ENCODE measurements at places on chromosomes 4 and X.

DNA sequence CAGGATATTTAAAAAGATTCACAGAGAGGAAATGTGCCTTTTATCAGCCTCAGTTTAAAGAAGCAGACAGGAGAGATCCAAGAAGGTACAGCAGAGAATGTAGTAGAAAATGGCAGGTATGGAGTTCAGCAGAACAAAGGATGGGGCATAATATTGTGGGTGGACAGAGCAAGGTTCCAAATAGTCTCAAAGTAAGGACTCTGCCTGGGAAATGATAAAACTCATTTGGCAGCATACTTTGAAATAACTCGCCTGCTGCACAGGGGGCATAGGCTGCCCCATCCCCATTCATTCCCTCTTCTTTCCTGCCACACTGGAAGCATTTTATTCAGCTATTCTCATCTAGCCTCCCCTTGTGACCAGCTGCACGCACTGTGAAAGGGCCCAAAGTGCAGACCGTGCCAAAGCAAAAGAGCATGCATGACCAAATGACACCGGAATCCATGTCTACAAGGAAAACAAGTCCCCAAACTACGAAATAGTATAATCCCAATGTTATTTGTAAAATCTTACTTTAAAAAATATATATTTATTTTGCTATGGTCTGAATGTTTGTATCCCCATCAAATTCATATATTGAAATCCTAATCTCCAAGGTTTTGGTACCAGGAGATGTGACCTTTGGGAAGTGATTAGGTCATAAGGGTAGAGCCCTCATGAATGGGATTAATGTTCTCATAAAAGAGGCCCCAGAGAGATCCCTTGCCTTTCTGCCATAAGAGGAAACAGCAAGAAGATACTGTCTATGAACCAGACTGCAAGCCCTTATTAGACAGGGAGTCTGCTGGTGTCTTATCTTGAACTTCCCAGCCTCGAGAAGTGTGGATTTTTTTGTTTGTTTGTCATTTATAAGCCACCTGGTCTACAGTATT, 77.4 kb upstream of the PRSS48 start:
- no peak for DNase-seq

- no peak for DNase-seq
Observed at GRCh38 chr4:143250617-143251016, 65.9 kb downstream of the USP38 start.

GRCh38 chr4:11130195-11130970, 298.3 kb downstream of the HS3ST1 start:
- DNase-seq, result no peak

DNA sequence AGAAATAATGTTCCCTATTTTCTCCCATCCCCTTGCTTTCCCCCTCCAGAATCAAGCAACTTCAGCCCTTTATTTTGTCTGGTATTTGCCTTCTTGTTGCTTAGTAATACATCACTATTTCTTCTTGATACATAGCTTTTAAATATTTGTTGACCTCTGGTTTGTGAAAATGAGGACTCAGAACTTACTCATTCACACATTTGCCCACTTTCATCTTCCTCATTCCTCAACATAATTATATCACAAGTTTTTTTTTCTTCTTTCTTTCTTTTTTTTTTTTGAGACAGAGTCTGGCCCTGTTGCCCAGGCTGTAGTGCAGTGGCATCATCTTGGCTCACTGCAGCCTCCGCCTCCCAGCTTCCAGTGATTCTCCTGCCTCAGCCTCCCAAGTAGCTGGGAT, 28.9 kb upstream of the NDUFC1 start:
- DNase-seq, result no peak

GRCh38 chr4:144818136-144818535, 172.2 kb downstream of the HHIP start:
- DNase-seq, result no peak

DNA sequence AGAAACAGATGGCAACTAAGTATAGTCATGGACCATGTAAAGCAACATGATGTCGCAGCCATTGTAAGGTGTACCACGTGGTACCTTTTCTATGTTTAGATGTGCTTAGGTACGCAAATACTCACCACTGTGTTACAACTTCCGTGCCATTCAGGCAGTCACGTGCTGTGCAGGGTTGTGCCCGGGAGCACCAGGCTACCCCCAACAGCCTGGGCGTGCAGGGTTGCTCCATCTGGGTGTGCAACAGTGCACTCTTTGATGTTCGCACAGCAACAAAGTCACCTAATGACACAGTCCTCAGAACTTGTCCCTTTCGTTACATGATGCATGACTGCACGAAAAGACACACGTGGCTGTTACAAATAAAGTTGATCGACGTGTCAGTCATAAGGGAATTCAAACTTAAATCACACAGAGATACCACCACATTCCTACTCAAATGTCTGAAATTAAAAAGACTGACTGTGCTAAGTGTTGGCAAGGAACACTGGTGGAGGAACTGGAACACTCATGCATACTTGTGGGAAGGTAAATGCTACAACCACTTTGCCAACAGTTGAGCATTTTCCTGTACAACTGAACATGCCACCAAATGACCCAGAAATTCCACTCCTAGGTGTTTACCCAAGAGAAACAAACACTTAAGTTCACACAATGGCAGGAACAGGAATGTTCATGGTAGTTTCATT, 24.3 kb downstream of the CPLX1 start:
- no peak for DNase-seq

DNA sequence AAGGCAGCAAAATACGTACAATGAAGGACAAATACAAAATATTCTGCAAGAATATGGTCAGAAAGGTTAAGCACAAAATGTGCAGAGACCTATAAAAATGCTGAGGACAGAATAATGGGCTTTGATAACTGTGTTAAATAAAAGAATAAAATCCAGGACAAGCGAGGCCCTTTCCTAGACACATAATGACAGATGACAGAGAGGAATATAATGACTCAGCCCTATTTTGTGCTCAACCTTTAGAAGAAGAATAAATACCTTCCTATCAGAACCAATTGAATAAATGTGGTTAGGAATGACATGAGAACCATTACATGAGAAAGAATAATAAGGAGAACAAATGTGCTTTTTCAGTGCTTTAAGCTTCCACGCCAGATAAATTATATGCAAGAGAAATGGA, 178.0 kb downstream of the TEX13C start:
- DNase-seq, result no peak

DNA sequence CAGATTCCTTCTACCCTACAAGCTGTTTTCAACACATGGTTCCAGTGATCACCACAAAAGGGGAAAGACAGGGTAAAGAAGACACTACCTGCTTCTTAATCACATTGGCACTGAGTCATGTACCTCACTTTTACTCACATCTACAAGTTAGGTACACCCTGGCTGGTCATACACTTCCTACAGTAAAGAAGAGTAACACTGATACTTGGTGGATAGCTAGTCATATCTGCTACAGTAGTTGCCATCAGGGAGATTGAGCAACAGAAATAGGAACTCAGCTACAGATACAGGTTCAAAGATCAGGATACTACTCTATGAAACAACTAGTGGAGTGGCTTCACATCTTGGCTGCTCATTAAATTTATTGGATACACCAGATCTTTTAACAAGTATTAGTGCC, 105.4 kb upstream of the DIAPH2 start:
- DNase-seq, result no peak

DNA sequence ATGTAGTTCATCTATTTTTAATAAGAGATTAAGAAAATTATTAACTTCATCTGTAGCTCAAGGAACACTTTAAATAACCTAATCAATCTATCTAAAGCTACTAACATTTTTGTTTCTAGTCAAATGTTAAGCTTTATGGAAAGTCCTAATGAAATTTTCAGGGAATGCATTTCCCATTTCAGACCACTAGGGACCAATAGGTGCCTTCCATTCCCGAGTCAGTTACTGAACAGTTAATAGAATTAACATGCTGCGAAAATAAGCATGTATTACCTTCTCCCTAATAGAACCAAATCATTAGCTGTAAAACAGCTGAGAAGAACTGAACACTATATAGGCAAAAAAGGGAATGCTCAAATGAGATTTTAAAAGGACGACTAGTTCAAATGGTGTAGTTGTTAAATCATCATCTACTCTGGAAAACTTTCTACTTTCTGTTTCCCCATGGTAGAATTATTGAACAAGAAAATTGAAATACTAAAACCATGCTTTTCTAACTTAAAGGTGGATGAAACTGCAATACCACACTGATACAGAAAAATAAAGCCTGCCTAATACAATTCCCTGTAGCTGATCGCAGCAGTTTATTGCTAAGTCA, 22.5 kb downstream of the STX18 start:
- DNase-seq, result no peak

DNA sequence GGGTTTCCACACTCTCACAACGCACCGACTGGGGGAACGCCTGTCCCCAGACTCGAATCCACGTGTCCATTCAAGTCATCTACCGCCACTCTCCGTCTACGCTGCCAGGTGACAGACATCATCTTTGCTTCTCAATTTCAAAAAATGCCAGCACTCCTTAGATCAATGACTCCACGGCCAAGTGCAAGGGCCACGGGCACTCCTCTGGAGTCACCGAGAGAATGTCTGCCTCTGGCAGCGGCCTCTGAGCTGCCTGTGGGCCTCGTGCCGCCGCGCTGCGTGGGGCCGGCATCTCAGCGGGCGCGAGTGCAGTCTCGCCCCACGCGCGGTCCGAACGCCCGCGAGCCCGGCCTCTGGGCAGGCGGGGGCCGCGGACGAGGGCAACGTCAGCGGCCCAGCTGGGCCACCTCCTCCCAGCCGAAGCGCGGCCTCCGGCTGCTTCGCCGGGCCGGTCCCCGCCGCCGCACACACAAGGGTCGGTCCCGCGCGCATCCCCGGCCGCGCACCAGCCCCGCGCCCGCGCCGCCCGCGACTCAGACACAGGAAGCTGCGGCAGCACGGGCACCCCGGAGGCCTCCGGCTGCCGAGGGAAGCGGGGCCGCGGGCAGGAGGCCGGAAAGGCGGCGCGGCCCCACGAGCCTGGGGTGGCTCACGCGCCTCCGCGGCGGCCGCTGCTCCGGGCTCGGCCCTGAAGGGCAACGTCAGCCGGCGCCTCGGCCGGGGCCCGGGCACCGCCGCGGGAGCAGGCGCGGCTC, 450 bp downstream of the ACSL1 start:
- no peak for DNase-seq

GRCh38 chrX:100995469-100995868, 26.0 kb downstream of the ARL13A start:
- DNase-seq, result no peak

GRCh38 chrX:42602566-42602965, 175.4 kb downstream of the PPP1R2C start:
- no peak for DNase-seq

GRCh38 chr4:123423819-123424218, 27.2 kb downstream of the SPRY1 start:
- no peak for DNase-seq

GRCh38 chrX:125378205-125378604, 58.5 kb downstream of the TEX13C start:
- no peak for DNase-seq

GRCh38 chrX:17495052-17495451, 120.1 kb downstream of the NHS start:
- DNase-seq, result no peak

DNA sequence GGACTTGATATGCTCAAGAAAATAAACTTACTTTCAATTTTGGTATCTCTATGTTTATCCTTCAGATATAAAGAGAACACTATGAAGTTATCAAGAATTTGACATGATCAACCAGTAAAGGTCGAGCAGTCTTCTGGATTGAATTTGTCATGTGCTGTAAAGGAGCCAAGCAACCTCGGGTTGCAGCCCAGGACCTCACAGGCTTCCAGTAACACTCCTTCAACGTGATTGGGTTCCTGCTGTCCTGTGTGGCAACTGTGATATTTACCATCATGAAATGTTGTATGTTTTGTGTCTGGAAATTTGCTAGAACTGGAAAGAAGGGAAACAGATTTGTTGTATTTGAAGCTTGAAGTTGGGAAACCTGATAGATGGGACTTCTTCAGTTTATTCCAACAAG, 52.0 kb upstream of the UGT2B7 start:
- DNase-seq, result no peak

DNA sequence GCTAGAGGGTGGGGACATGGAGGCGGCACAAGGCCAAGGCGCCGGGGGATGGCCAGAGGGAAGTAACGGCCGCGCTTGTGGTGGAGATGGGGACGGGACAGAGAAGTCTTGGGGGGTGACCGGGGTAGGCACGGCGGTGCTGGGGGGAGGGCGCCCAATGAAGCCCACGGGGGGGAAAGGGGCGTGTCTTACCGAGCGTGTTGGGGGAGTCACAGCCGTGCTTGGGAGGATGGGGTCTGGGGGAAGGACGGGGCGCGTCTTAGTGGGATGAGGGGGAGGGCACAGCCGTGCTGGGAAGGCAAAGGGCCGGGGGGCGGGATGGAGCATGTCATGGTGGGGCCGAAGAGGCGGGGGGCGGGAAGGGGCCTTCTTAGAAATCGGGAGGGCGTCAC, 952 bp downstream of the ARSD start:
- DNase-seq, result no peak

DNA sequence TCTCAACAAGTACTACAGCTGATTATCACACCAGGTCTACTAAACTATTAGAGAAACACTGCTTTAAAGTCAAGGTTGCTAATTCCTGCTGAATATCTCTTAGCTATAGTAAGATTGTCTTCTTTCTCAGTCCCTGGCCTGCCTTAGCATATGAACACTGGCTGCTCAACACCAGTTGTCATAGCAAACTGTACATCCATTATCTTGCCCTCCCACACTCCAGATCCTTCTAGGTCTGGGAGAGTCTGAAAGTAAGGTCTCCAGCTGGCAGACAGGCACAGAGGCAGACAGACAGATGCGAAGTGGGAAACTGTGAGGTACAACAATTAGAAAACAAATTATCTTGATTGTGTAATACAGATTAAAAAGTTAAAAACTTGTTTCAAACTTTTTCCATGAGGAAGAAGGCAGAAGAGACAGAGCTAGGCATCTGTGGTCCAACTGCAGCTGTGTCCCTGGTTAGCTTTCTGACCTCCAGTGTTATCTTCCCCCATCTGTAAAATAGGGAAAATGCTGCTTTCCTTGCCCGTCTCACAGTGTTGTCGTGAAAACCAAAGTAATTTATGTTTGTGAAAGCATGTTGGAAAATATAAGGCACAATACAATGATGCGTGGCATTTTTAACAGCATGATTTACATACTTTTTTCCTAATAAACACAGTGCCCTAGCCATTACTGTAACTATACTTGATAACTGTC, 133.8 kb downstream of the KLHL13 start:
- no peak for DNase-seq

GRCh38 chr4:82217986-82218715, 155.6 kb downstream of the HNRNPD start:
- peak; percentile 9 for DNase-seq

- no peak for DNase-seq
Observed at GRCh38 chr4:112652216-112652615, 15.3 kb downstream of the LARP7 start.

DNA sequence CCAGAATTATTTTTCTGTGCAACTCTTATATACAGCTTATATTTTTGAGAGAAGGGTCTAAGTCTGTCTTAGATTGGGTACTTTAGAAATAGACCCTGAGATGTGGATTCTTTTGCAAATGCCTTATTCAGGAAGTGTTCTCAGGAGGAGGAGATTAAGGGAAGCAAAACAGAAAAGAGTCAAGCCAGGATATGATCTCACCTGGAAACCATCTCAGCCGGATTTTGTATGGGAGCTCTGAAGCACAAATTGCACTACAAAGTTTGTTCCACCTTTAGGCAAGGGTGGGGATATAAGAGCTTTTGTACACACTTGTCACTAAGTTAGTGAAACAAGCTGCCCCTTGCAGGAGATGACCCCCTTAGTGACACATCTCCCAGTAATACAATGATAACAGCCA, 121.2 kb upstream of the GRPR start:
- no peak for DNase-seq

Data from NCI-H1436 (cell line).